ENCODE measurements at places on chromosomes 13 and 19.

- no peak for DNase-seq
Observed at GRCh38 chr19:8323781-8324185, 2.5 kb downstream of the RPS28 start.

DNA sequence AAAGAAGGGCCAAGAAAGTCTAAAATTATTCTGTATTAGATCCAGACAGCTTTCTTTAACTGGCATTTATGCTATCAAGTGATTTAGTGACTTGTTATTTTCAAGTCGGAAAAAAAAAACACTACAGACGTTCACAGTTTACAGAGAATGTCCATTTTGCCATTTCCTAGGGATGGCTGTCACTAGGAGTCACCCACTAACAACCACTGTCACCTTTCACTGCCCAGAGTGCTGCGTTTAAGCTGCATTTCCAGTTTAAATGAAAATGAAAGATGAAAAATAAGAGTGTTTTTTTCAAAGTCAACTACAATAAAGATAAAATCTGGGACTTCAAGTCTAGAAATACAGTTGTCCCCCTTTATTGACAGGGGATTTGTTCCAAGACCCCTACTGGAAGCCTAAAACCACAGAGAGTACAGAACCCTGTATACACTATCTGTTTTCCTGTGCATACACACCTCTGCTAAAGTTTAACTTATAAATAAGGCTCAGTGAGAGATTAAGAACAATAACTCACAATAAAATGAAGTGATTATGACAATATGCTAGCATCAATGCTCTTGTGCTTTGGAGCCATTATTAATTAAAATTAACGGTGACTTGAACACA, 112.5 kb downstream of the SACS start:
- DNase-seq, result no peak

DNA sequence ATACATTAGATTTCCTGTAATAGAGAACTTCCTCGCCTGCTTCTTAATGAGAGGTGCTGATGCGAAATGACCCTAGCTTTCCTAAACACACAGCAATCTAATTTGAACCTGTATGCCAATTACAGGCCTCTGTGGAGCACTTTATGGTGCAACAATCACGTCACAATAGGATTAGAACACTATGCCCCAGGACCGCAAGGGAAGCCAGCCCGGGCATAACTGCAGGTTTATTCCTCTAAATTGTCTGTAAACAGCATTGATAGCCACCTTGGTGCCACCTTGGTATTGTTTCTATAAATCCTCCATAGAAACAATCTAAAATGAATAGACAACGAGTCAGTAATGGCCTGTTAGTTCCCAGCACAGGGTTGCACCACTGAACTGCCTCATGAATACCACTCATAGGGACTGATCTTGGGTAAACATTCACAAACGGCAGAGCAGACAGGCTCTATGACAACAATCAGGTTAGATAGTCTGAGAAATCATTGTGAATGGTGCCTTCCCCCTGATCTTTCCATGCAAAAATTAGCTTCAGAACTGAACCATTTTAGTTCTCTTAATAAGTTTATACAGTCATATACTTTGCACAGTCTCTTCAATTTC, 182.5 kb upstream of the OBI1 start:
- DNase-seq, result no peak

- no peak for DNase-seq
Observed at GRCh38 chr19:47490847-47491246, 6.8 kb upstream of the KPTN start.

GRCh38 chr19:38233740-38234251, 9.8 kb upstream of the DPF1 start:
- peak; percentile 71 for DNase-seq

GRCh38 chr19:49664171-49665035, 1.3 kb downstream of the IRF3 start:
- peak; percentile 91 for DNase-seq

- no peak for DNase-seq
Observed at GRCh38 chr13:42746866-42747265, 34.5 kb upstream of the FAM216B start.

Data from CD4-positive, alpha-beta T cell treated with Interleukin-4 for 1 hour (primary cell).